ENCODE measurements at places on chromosomes 11 and 22.

DNA sequence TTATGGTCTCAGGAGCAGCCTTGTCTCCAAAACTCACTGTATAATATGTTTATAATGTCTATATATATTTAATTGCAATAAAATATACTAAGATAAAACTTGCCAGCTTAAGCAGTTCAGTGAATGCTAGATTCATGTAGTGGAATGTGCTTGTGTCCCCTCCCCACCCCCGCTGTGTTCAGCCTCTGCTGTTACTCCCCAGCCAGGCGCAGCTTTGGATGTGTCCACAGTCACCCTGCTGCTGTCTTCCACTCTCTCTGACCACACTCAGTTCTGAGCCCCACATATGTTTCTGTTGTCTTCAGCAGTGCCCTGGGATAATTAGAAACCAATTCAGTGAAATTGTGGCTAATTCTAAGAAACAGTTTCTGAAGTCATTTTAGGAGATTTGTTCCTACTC lies 52.2 kb downstream of the PPFIA1 start:
- DNase-seq, result no peak

GRCh38 chr11:32151027-32151426 lies 60.2 kb downstream of the RCN1 start:
- DNase-seq, result no peak

DNA sequence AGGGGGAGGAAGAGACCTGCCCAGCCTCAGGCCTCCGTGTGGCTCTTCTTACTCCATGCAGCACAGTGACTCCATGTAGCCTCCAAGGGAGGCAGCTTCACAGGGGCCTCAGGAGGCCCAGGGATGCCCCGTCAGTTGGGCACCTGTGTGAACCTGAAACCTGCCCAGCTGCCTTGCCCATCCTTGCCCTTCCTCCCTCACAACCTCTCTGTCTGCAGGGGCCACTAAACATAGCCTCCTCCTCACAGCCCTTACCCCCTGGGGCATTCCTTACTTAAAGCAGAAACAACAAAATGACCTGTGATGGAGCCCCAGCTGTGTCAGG lies 7.1 kb downstream of the LRRC32 start:
- DNase-seq, result no peak

DNA sequence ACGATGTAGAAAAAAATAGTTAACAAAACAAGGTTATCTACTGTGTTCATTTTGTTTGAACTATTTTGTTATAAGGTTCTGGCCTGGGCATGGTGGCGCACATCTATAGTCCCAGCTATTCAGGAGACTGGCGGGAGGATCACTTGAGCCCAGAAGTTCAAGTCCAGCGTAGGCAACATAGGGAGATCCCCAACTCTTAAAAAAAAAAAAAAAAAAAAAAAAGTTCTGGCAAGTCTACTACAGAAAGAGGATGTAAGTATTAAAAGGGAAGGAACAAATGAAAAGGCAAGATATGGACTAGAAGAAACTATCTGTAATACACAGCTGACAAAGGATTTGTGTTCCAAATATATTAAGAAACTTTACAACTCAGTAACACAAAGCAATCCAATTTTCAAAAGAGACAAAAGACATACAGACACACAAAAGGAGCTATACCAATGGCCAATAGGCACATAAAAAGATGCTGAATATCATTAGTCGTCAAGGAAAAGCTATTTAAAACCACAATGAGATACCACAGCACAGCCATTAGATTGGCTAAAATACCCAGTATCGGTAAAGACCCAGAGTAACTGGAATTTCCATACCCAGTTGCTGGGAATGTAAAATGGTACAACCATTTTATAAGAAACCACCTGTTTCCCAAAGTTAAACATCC lies 27.4 kb downstream of the RRAS2 start:
- DNase-seq, result no peak

DNA sequence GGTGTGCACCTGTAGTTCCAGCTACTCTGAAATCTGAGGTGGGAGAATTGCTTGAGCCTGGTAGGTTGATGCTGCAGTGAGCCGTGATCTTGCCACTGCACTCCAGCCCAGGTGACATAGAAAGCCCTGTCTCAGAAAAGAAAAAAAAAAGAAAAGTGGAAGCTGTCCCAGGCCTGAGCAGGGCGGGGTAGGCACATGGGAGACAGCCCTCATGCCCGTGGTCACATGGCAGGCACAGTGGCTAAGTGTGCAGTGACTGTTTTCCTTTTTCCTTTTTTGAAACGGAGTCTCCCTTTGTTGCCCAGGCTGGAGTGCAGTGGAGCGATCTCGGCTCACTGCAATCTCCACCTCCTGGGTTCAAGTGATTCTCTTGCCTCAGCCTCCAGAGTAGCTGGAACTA lies 7.8 kb downstream of the OTUB1 start:
- no peak for DNase-seq

- no peak for DNase-seq
Observed at GRCh38 chr11:30016588-30017363, at the start of gene KCNA4. Gene KCNA4 (minus strand): TSS chr11:30017030. CDS start chr11:30012678, 4,352 bp downstream.

DNA sequence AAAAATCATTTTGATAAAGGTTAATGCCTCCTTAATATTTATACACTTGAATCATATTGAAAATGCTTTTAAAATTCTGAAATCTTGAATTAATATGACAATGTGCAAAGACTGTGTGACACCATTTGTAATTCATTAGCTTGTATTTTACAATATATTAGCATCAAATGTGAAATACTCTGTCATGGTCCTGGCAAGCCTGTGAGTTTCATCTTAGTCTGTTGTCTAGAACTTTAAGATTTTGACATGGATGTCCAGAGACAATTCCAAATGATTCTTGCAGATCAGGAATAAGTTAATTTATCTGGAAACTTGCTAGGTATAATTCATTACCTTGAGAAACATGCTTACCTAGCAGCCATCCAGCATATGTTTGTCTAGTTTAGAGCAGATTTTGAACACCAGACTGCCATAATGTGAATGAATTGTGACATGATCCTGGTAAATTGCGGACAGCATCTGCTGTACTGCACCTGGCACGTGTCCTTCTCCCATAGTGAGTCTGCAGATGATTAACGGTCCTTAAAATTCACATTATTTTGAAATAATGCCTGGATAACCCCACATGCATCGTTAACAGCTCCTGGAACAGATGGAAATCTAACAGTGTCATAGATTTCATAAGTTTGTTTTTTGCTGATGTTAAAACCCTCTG lies 34.5 kb upstream of the DEUP1 start:
- DNase-seq, result no peak

GRCh38 chr11:38680746-38681145 lies 2082.7 kb upstream of the RAG2 start:
- no peak for DNase-seq

- no peak for DNase-seq
Observed at GRCh38 chr11:35750315-35750714, 87.7 kb downstream of the TRIM44 start.

DNA sequence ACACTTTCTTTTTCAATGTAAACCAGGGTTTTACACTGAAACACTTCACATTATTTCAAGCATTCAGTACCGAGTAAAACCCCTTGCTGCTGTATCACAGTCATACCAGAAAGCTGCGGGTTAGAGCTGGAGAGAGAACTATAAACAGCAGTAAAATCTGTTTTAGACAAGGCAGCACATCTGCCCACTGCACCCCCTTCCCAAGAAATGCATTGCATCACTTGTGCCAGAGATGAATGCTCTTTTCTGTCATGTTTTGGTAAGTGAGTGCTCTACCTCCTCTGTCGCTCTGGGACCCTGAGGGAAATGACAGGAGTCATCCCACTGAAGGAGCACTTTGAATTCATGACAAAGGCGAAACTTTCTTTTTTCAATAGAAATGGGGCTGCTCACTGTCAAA lies 107.2 kb downstream of the MAML2 start:
- DNase-seq, result no peak

- no peak for DNase-seq
Observed at GRCh38 chr11:47336595-47336994, 15.9 kb downstream of the MYBPC3 start.

GRCh38 chr11:2557381-2557780 lies 112.6 kb downstream of the KCNQ1 start:
- DNase-seq, result no peak

GRCh38 chr22:35549328-35549727 lies 8.7 kb downstream of the RASD2 start:
- no peak for DNase-seq

GRCh38 chr22:25709758-25710157 lies 32.2 kb upstream of the MYO18B start:
- DNase-seq, result no peak

GRCh38 chr22:44816141-44816540 lies 63.8 kb downstream of the ARHGAP8 start:
- DNase-seq, result no peak

DNA sequence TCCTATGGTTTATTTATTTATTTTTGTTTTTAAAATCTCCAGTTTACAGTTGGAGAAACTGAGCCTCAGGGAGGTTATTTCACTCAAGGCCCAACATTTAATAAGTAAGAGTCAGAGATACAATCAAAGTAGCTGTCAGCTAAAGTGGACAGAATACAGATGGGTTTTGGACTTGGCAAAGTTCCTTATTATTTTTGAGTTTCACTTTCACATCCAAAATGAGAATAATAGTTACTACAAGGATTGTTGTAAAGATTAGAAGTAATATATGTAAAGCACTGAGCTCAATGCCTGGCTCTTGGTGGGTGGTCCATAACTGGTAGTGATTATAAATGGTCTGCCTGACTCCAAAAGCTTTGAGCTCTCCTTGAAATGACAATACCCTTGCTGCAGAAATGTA lies 87.5 kb upstream of the SESN3 start:
- DNase-seq, result no peak

- DNase-seq, result no peak
Observed at GRCh38 chr11:120398132-120398531, 61.9 kb downstream of the ARHGEF12 start.

GRCh38 chr11:121936781-121937447 lies 179.1 kb downstream of the BLID start:
- no peak for DNase-seq

GRCh38 chr11:66541892-66542291 lies 4.0 kb downstream of the ZDHHC24 start:
- no peak for DNase-seq

GRCh38 chr22:45200230-45200629 lies 36.5 kb downstream of the NUP50 start:
- no peak for DNase-seq

DNA sequence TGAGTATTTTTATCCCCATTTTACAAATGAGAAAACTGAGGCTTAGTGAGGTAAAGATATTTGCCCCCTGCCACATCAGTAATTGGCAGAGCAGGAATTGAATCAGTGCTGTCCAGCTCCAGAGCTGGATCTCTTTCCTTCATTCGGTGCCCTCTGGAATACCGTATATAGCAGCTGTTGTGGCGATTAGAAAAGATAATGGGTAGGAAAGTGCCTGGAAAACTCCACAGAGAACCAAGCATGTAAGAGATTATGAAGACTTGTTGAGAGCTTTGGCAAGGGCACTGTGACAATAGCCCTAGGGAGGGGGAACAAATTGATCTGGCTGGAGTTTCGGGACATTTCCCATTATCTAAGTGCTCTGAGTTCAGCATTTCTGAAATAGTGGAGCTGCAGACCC lies 82.5 kb upstream of the TEAD1 start:
- DNase-seq, result no peak

DNA sequence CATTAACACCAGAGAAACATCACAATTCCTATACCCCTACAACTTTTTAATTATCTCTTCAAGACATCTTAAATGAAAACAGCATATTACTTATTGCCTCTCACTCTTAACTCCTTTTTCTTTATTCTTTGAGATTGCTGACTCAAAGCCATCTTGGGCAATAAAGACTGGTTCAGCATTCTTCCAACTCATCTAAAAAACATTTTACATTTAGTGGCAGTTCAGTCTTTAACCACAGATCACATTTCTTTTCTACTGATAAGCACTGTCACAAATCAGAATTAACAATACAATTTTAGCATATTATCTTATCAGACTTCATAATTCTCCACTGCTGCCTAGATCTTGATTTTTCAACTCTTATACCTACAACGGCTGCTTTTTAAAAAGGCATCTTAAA lies 34.0 kb downstream of the SIK3 start:
- no peak for DNase-seq

- DNase-seq, result peak; percentile 28
Observed at GRCh38 chr11:66126808-66127555, 56.9 kb downstream of the PACS1 start.

DNA sequence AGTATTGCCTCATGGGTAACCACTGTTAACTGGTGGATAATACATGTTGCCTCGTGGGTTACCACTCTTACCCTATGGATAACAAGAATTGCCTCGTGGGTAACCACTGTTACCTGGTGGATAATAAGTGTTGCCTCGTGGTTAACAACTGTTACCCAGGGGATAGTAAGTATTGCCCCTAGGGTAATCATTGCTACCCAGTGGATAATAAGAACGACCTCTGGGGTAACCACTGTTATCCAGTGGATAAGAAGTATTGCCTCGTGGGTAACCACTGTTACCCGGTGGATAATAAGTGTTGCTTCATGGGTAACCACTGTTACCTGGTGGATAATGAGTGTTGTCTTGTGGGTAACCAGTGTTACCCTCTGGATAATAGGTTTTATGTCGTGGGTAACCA lies 28.1 kb upstream of the NXPE4 start:
- no peak for DNase-seq

DNA sequence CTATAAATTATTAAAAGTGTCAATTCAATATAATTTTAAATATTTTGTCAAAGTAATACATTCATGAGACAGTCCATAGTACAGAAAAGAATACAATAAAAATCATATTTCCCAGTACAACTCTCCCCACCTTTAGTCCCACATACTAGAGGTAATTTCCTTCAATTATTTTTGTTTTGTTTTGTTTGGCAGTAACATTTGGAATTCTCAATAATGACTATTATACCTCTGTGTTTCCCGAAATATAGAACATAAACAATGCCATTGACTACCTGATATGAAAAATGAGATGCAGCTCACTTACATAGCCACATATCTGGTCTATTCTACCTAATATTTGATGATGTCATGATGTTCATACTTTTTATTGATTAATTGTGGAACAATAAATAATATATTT lies 24.4 kb upstream of the CASP4 start:
- DNase-seq, result no peak

GRCh38 chr11:33654594-33654993 lies 46.0 kb downstream of the C11orf91 start:
- DNase-seq, result no peak

GRCh38 chr11:18066626-18067025 lies 20.6 kb upstream of the TPH1 start:
- no peak for DNase-seq

GRCh38 chr11:108069947-108070346 lies 51.4 kb upstream of the ACAT1 start:
- DNase-seq, result no peak

- peak; percentile 56 for DNase-seq
Observed at GRCh38 chr11:117986981-117987574, 884 bp downstream of the IL10RA start.

DNA sequence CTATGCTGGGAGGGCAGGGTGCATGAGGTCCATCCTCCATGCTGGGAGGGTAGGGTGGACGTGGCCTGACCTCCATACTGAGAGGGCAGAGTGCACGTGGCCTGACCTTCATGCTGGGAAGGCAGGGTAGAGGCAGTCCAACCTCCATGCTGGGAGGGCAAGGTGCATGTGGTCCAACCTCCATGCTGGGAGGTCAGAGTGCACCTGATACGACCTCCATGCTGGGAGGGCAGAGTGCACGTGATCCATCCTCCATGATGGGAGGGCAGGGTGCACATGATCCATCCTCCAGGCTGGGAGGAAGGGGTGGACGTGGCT lies 622.2 kb downstream of the BRD1 start:
- no peak for DNase-seq

- DNase-seq, result no peak
Observed at GRCh38 chr11:43874738-43875137, 5.9 kb upstream of the ALKBH3 start.

Measured in central memory CD8-positive, alpha-beta T cell (primary cell).